ENCODE measurements at places on chromosomes 1 and 21. TPM values are rescaled to one million over a fixed set of nuclear protein-coding genes. Genes with fewer than 3 reads are reported as not detected.

The CD1D gene
- 4.6 TPM for total RNA-seq

The THEM5 gene
- not detected for total RNA-seq

The RGS16 gene
- 4.6 TPM for total RNA-seq

The NFASC gene
- total RNA-seq = 6.0 TPM

The SPATA17 gene
- total RNA-seq = 20.9 TPM

The RGS5 gene
- 59.7 TPM for total RNA-seq

The TMCO2 gene
- not detected for total RNA-seq

The CADM3 gene
- total RNA-seq = 16.1 TPM

The ANGPTL3 gene
- 16.1 TPM for total RNA-seq

The FCN3 gene
- 6.0 TPM for total RNA-seq

The SYPL2 gene
- not detected for total RNA-seq

The CFAP107 gene
- total RNA-seq = not detected

The MEX3A gene
- total RNA-seq = 4.6 TPM

The NBPF20 gene
- total RNA-seq = 0.72 TPM

The BSND gene
- 0.24 TPM for total RNA-seq

The ZYG11B gene
- total RNA-seq = 68.4 TPM

The GRIK3 gene
- total RNA-seq = 3.9 TPM
